ENCODE measurements at places on chromosomes 12 and 14. TPM values are rescaled to one million over a fixed set of nuclear protein-coding genes. Genes with fewer than 3 reads are reported as not detected.

The SLC25A21 gene
- under 0.01 TPM for total RNA-seq

The MMP19 gene
- 11.2 TPM for total RNA-seq

The KRT2 gene
- total RNA-seq, result not detected

The EFS gene
- 1.5 TPM for total RNA-seq

The TAS2R31 gene
- total RNA-seq, result 7.7 TPM

The MAX gene
- 82.9 TPM for total RNA-seq

The TULP3 gene
- total RNA-seq, result 46.8 TPM

The ADAM21 gene
- total RNA-seq, result 0.29 TPM

The SPRYD4 gene
- 1.8 TPM for total RNA-seq

The TMPRSS12 gene
- total RNA-seq, result not detected

The VRTN gene
- not detected for total RNA-seq

The ADCY6 gene
- 34.1 TPM for total RNA-seq

The TAS2R7 gene
- total RNA-seq, result not detected

All from placental pericyte (primary cell).